CD4-positive, alpha-beta T cell treated with Interleukin-1 beta for 1 hour (primary cell): ENCODE measurements at places on chromosomes 3 and 15.

DNA sequence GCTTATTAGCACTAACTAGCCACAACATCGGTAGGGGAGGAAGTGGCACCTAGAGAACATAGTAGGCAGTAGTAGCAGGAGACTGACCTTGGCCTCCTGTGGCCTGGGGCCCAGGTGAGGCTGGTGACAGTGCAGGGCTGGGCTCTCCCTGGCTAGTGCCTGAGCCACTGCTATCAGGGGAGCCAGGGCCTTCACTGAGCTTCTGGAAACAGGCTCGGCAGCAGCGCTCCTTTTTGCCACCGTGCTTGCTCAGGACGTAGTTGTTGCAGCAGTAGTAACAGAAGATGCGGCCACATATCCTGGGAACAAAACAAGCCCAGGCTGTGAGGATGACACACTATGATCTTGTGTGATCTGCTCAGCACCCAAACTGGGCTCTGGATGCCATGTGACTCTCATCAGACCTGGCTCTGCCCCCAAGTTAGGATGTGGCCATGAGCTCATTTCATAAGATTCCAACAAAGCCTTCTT lies 15.1 kb downstream of the CXCR6 start:
- DNase-seq, result no peak

DNA sequence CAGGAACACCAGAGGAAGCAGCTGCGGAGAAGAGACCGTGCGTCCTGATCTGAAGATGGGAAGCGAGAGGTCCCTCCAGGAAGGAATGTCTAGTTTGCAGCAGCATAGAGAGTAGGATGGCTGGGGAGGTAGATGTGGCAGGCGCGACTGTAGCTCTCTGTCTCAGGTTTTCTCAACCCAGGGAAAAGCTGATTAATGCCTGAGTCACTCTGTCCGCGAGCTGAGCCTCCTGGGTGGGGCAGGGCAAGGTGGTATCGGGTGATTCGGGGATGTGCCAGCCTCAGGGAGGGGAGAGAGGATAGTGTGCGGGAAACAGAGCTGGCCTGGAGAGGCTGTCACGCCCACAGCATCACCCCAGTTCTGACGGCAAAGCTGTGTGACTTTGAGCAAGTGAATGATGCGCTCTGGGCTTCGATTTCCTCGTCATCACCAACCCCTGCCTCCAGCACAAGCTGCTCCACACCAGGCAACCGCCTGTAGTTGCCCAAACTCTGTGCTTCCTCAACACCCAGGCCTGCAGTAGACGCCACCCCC lies 28.4 kb downstream of the CPN2 start:
- no peak for DNase-seq

DNA sequence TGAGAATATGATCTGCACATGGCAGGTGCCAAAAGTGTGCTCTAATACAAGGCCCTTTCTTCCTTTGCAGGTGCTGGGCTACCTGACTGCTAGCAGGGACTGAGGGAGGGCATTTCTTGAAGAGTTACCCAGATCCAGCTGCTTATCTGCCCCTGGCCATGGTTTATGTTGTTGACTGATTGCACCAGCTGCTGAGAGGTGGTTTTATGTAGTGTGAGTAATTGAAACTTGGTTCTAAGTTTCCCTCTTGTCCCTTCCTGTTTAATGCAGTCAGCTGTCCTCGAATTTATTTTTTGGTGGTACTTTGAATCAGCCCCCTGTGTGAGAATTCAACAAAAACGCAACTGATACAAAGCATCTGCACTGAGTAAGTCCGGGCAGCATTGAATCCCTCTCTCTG lies 288.3 kb upstream of the C2CD4B start:
- no peak for DNase-seq

GRCh38 chr3:109143646-109144045 lies 7.1 kb downstream of the C3orf85 start:
- DNase-seq, result no peak

DNA sequence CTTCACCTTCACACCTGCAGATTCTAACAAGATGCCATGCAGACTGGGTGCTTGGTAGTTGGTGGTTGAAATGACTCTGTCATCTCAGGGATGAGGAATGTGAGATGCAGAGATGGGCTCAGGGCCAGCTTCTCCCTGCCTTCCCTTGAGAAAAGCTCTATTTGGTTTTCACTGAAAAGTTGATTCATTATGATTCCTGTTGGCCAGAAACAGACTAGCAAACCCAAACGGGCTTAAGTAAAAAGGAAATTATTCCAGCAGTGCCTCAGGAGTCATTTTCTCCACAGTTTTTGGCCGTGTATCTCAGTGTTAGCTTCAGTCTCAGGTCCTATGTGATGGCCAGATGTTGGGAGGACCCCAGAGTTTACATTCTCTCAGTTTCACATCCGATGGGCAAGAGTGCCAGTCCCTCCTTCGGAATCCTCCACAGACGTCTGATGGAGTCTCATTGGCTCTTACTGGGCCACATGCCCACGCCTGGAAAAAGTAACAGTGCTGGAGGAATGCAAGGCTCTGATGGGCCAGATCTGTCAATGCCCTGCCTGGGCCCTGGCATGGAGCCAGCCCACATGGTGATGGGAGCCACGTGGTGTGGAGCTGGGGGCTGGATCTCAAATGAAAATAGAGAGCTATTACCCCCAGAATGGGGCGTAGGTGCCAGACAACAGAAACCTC lies 22.3 kb upstream of the SACM1L start:
- DNase-seq, result no peak

- DNase-seq, result peak; percentile 37
These were observed 62.5 kb downstream of the MYO5A start for GRCh38 chr15:52466134-52466701.

DNA sequence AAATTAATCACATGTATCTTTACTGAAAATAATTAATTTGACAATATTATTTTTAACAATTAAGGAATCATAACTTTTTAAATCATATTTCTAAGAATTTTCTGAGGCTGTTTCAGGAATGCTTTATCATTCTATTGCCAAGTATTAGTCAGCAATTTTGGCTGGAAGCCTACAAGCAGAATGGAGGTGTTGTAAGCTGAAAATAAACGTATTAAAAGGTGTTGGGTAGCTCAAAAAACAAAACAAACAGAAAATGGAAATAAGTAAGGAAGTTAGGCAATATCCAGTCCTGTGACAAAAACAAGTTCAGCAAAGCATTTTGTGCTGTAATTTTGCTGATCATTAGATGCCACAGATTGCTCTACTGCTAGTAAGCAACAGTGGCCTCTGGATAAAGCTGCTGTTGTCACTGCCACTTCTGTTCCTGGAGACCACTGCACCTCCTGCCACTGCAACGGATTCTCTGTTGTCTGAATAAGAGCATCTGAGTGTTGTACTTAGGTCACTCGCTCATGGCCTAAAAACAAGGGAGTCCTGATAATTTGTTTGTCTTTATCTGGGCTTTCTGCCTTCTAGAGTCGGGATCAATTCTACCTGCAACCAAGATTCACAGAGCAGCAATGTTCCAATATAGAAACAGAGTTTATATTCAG lies 63.5 kb upstream of the SLITRK3 start:
- DNase-seq, result no peak

- DNase-seq, result peak; percentile 72
These were observed 3.4 kb downstream of the ANKRD28 start for GRCh38 chr3:15794303-15794771.

- no peak for DNase-seq
These were observed 13.3 kb upstream of the PTX3 start for GRCh38 chr3:157423337-157423736.

GRCh38 chr3:189952272-189952671 lies 168.4 kb downstream of the P3H2 start:
- no peak for DNase-seq

DNA sequence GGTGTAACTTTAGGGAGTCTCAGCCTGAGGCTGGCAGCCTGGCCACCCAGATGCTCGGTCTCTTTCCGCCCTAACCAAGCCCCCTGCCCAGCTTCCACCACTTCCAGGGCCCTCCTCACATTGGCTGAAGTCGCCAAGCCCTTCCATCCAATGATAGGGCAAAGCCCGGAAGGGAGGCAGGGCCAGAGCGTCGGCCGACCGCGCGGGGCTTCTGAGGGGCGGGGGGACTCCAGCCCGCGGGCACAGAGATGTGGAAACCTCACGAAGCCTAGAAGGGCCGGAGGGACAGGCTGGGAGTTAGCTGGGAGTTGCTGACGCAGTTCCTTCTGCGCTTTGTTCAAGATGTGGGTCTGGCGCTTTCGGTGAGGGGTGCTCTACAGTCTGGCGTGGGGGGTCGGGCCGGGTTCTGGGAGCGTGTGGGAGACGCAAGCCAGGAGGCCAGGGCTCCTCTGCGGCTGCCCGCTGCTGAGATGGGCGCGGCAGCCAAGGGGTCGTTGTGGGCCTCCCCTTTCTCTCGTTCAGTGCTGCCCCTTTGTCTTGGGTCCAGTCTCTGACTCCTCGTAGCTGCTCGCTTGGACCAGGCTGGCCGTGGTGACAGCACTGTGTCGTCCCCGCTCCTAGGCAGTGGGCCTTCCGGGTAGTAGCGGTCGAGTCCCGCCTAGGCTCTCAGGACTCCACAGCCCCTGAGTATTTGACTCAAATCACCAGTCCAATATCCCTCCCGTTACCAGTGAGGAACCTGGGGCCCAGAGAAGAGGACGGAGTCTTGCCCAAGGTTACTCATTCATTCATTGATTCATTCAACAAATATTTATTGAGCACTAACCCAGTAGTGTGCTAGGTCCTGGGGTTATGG lies at the start of gene ZNF660:
Gene ZNF660, plus strand, starts transcription at position 319 of the 856 bp plus-strand sequence. CDS start 9,230 bp downstream, outside the sequence.
- peak; percentile 17 for DNase-seq

- DNase-seq, result no peak
These were observed 8.7 kb downstream of the SRP14 start for GRCh38 chr15:40029979-40030893.

GRCh38 chr3:30059240-30059639 lies 547.2 kb upstream of the TGFBR2 start:
- DNase-seq, result no peak

GRCh38 chr15:40038638-40039543 lies at the start of gene SRP14:
TSS of gene SRP14 (minus strand) at chr15:40039181. CDS start at chr15:40039116, 65 bp downstream.
- peak; percentile 93 for DNase-seq

GRCh38 chr3:171283848-171284222 lies 176.4 kb downstream of the TNIK start:
- DNase-seq, result no peak

DNA sequence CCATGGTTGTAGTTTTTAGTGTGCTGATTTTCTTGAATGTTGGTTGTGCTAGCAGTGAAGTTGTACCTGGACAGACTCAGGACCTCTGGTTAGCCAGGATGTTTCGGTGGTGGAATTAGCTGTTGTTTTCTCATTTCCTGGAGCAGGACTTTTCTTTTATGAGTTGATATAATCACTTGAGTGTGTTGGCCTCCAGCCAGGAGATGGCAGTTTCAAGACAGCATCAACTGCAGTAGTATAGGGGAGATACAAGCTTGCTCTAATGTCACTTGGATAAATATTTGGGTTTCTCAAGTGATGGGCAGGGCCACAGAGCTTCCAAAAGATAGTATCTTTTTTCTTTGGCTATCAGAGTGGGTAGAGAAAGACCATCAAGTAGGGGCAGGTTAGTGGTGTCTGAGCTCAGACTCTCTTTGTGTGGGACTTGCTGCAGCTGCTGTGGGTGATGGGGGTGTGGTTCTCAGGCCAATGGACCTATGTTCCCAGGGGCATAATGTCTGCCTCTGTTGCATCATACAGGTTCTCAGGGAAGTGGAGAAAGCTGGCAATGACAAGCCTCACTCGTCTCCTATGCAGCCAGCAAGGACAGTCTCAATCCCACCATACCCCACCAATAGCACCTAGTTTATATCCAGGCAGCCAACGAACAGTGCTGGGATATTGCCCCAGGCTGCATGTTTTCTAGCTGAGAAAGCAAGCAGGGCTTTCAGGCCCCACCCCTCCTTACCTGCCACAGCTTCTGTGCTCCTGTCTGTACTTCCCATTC lies 14.6 kb upstream of the OR5K2 start:
- no peak for DNase-seq

- DNase-seq, result no peak
These were observed 102.2 kb upstream of the LPP start for GRCh38 chr3:188051801-188052168.

DNA sequence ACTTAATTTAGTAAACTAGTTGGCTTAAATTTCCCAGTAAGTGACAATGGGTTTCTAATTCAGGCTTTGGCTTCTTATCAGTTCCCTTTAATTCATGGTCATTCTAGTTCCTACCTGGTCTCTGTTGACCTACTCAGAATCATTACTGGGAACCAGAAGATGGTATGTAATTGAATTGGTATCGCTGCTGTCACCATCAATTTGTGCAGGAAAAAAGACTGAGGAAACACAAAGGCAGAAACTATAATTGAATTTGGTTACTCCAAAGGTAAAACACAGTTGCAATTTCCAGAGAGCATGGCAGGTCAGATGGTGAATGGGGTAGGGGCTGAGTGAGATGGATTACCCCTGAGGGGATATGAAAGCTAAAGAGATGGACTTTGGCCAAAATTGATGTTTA lies 226.5 kb upstream of the GAP43 start:
- DNase-seq, result no peak

GRCh38 chr3:8286086-8286485 lies 215.5 kb upstream of the LMCD1 start:
- DNase-seq, result no peak

GRCh38 chr3:193977622-193978021 lies 158.3 kb upstream of the HES1 start:
- DNase-seq, result peak; percentile 19

- peak; percentile 70 for DNase-seq
These were observed 27.6 kb upstream of the TRPM1 start for GRCh38 chr15:31128919-31129768.

DNA sequence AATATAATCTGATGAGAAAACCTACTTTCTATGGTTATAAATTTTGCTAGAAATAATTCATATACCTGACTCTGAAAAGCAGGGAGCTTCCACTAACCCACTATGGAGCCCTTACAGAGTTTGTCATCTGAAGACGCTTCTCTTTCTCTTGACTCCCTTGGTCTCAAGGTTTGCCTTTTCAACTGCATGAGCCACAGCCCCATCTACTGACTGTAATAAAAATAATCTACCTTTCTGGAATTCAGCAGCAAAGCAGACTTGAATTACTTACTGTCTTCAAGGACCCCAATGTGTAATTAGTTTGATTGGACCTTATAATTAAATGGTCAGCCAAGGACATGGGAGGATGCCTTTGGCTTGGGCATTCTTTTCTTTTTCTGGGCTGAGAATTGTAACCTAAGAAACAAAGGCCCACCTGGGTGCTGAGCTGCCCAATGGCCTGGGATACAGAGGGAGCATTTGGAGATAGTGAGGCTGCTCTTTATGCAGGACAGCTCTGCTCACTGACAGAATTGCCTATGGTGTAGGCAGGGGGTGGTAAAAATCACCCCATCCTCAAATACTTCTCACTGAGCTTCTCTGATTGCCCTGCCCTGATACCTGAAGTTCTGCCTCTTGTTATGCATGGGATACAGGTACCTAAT lies 178.6 kb upstream of the TRIM42 start:
- no peak for DNase-seq
